HepG2 (cell line): ENCODE measurements at places on chromosomes 3 and 15. TPM values are rescaled to one million over a fixed set of nuclear protein-coding genes. Genes with fewer than 3 reads are reported as not detected.
A peak's percentile ranks its signal among the peaks of the same experiment; 100 is the strongest.

GRCh38 chr3:32843510-32844321 lies 25.9 kb downstream of the TRIM71 start:
- no peaks in the 10 kb centered on the region for H3K27me3 ChIP-seq
- H3K27ac ChIP-seq = peak overlapping the region; percentile 100
- DNase-seq = no peak
- no peaks in the 10 kb centered on the region for H3K36me3 ChIP-seq
- peaks cover 99% of the 10 kb centered on the region for H3K4me1 ChIP-seq
- no peak overlapping the region for H3K4me3 ChIP-seq

- DNase-seq = no peak
- no peaks in the 10 kb centered on the region for H3K27me3 ChIP-seq
- peaks cover 32% of the 10 kb centered on the region for H3K36me3 ChIP-seq
- H3K27ac ChIP-seq = no peak overlapping the region
Measured at GRCh38 chr3:124843506-124844177, 43.5 kb downstream of the ITGB5 start.

GRCh38 chr3:76872999-76873398 lies 166.9 kb upstream of the ROBO2 start:
- no peaks in the 10 kb centered on the region for H3K36me3 ChIP-seq
- H3K27ac ChIP-seq = no peak overlapping the region
- H3K27me3 ChIP-seq = no peaks in the 10 kb centered on the region
- H3K4me3 ChIP-seq = no peak overlapping the region
- H3K4me1 ChIP-seq = peaks cover 24% of the 10 kb centered on the region

- no peak overlapping the region for H3K4me3 ChIP-seq
- no peaks in the 10 kb centered on the region for H3K27me3 ChIP-seq
- H3K27ac ChIP-seq = no peak overlapping the region
- H3K36me3 ChIP-seq = no peaks in the 10 kb centered on the region
- H3K4me1 ChIP-seq = 0 out of 2 replicates have a peak, but pooled peaks cover under 1% of the 10 kb centered on the region
Measured at GRCh38 chr15:56820333-56820732, 87.0 kb upstream of the ZNF280D start.

- H3K4me3 ChIP-seq = no peak overlapping the region
- DNase-seq = no peak
- H3K36me3 ChIP-seq = no peaks in the 10 kb centered on the region
- H3K27me3 ChIP-seq = no peaks in the 10 kb centered on the region
- H3K4me1 ChIP-seq = no peaks in the 10 kb centered on the region
Measured at GRCh38 chr3:79421273-79421672, 346.5 kb downstream of the ROBO1 start.

GRCh38 chr15:47437491-47437890 lies 279.8 kb upstream of the SEMA6D start:
- no peak overlapping the region for H3K4me3 ChIP-seq
- H3K4me1 ChIP-seq = no peaks in the 10 kb centered on the region
- H3K36me3 ChIP-seq = no peaks in the 10 kb centered on the region
- no peak for DNase-seq

GRCh38 chr3:42524751-42525150 lies 22.3 kb downstream of the VIPR1 start:
- peaks cover 10% of the 10 kb centered on the region for H3K4me1 ChIP-seq
- DNase-seq = no peak
- H3K4me3 ChIP-seq = no peak overlapping the region
- no peak overlapping the region for H3K27ac ChIP-seq
- H3K36me3 ChIP-seq = no peaks in the 10 kb centered on the region

- H3K4me3 ChIP-seq = no peak overlapping the region
- H3K4me1 ChIP-seq = peaks cover 9% of the 10 kb centered on the region
- H3K27ac ChIP-seq = no peak overlapping the region
- DNase-seq = no peak
Measured at GRCh38 chr3:189143321-189143720, 28.4 kb upstream of the TPRG1 start.

DNA sequence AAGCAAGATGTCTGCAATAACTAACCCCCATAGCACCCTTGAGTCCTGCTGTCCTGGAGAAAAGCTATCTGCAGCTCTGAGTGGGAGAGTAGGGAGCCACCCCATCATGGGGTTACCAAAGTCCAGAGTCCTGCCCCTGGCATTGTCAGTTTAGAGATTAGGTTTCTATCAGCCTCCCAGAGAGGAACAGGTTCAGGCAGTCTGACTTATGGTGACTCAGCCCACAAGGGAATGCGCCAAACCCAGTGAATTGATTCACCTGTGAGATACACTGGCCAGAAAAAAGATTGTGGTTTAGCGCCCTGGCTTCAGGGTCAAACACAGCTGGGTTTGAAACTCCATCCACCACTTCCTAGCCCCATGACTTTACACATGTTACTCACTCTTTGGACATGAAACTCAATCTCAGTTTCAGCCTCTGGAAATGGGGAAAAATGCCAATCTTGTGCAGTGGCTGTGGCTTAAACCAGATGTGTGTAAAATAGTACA lies 263.6 kb upstream of the HES1 start:
- peaks cover 4% of the 10 kb centered on the region; the same call in 1 of the 3 replicates for H3K27me3 ChIP-seq
- H3K4me1 ChIP-seq = peaks cover 43% of the 10 kb centered on the region
- H3K36me3 ChIP-seq = no peaks in the 10 kb centered on the region
- DNase-seq = peak; percentile 70

- H3K4me1 ChIP-seq = peaks cover 23% of the 10 kb centered on the region
- H3K4me3 ChIP-seq = no peak overlapping the region
- DNase-seq = no peak
- peaks cover 5% of the 10 kb centered on the region; the same call in 1 of the 2 replicates for H3K36me3 ChIP-seq
- H3K27me3 ChIP-seq = no peaks in the 10 kb centered on the region
- no peak overlapping the region for H3K27ac ChIP-seq
Measured at GRCh38 chr3:33061782-33062181, 35.2 kb downstream of the GLB1 start.

GRCh38 chr3:159007331-159007730 lies 205.5 kb downstream of the MFSD1 start:
- no peaks in the 10 kb centered on the region for H3K36me3 ChIP-seq
- no peak overlapping the region for H3K27ac ChIP-seq
- H3K4me1 ChIP-seq = no peaks in the 10 kb centered on the region
- H3K27me3 ChIP-seq = no peaks in the 10 kb centered on the region; the same call in 1 of the 2 replicates
- H3K4me3 ChIP-seq = no peak overlapping the region
- no peak for DNase-seq

DNA sequence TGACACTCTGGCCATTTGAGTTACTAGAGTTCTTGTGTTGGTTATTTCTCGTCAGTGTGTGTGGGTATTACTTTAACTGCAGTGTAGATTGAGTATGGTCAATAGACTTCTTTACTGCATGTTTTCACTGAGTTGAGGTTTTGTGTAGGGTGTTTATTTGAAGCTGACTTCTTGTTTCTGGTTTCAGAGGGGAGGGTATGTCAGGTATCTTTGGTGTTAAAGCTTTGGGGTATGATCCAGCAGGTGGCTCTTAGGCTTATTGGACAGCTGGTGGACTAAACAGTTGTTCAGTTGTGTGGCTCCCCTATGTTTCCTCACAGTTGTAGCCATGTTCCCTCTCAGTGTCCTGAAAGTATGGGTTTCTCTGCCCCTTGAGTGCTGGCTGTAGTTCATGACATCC lies 72.0 kb downstream of the AKAP13 start:
- no peak overlapping the region for H3K4me3 ChIP-seq
- no peaks in the 10 kb centered on the region; the same call in 2 of the 3 replicates for H3K36me3 ChIP-seq
- peaks cover 11% of the 10 kb centered on the region for H3K4me1 ChIP-seq
- H3K27ac ChIP-seq = no peak overlapping the region
- DNase-seq = no peak
- H3K27me3 ChIP-seq = no peaks in the 10 kb centered on the region

DNA sequence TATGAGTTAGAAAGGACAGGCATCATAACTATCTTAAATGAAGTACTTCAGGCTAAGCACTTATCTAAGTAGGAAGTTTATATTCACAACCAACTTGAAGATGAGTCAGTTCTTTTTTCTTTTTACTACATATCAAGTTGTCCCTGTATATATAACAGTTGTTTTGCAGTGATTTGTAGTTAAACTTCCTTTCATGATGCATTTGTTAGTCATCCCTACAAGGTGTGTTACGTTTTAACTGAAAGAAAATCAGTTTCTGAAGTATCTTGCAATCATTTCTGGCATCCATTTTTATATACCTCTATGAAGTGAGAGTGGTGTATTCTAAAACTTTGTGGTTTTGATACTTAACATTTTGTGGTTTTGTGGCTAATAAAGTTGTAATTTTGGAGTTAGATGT lies 46.1 kb downstream of the ZFAND6 start:
- H3K4me1 ChIP-seq = no peaks in the 10 kb centered on the region
- DNase-seq = no peak
- no peak overlapping the region for H3K4me3 ChIP-seq
- H3K27me3 ChIP-seq = no peaks in the 10 kb centered on the region
- no peak overlapping the region for H3K27ac ChIP-seq
- H3K36me3 ChIP-seq = peaks cover 6% of the 10 kb centered on the region; the same call in 1 of the 3 replicates

DNA sequence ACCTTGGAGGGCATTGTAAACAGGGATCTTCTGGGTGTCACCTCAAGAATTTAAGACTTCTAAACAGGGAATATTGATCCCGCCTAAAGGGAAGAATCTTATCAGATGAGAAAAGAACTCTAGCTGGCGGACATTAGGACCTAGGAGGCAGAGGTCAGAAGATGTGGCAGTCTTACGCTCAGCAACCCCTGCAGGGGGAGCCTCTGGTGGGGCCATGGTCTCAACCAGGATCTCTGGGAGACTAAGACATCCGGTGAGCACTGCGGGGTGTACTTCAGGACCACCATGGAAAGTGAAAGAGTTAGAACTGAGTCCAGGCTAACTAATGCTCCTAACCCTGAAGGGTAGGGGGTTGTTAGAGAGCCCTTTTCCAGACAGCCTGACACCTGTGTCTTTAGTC lies 295.2 kb downstream of the VGLL3 start:
- DNase-seq = no peak
- no peak overlapping the region for H3K4me3 ChIP-seq
- H3K36me3 ChIP-seq = no peaks in the 10 kb centered on the region
- no peaks in the 10 kb centered on the region for H3K4me1 ChIP-seq
- no peak overlapping the region for H3K27ac ChIP-seq

- DNase-seq = no peak
- H3K4me3 ChIP-seq = no peak overlapping the region
- no peaks in the 10 kb centered on the region for H3K27me3 ChIP-seq
- H3K36me3 ChIP-seq = no peaks in the 10 kb centered on the region
- no peak overlapping the region for H3K27ac ChIP-seq
Measured at GRCh38 chr3:141272906-141273662, 41.5 kb downstream of the PXYLP1 start.

DNA sequence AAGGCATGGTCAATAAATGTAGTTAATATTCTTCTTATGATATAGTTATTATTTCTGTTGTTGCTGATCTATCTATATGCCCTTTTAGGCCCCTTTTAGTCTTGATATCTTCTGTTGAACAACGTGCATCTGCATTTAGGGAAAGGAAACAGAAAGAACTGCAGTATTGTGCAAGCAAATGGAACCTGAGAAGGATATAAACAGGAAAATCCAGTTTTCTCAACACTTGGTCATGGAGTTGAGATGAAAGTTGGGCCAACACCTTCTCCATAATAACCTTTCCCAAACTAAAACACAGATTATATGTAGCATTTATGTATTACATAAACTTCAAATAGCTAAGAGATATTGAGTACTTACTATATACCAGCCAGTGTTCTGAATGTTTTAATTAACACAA lies 179.7 kb downstream of the ADAMTS9 start:
- no peak for DNase-seq
- H3K27me3 ChIP-seq = peaks cover 34% of the 10 kb centered on the region

DNA sequence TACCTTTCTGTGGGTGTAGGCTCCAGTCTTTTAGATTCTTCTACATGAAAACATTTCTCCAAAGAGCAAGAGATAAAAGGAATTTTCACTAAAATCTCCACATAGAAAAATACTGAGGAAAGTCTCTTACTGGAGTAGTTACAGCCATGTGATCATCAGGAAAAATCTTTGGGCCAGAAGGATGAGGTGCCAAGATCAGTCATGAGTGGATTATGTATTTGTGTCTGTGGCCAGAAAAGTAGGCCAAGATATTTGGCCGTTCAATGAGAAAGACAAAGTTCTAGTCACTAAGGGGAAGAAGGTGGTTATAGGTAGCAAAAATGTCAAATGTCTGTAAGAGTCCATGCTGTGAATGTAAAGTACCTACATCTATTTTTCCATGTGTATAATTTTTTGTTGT lies 339.3 kb downstream of the NSUN3 start:
- no peaks in the 10 kb centered on the region for H3K27me3 ChIP-seq
- no peaks in the 10 kb centered on the region for H3K36me3 ChIP-seq
- H3K4me3 ChIP-seq = no peak overlapping the region
- no peak overlapping the region for H3K27ac ChIP-seq
- no peaks in the 10 kb centered on the region for H3K4me1 ChIP-seq

GRCh38 chr15:100115711-100116090 lies 226.1 kb downstream of the ADAMTS17 start:
- H3K4me1 ChIP-seq = peaks cover 14% of the 10 kb centered on the region; the same call in 1 of the 2 replicates
- DNase-seq = no peak
- H3K4me3 ChIP-seq = no peak overlapping the region
- H3K27me3 ChIP-seq = no peaks in the 10 kb centered on the region
- H3K27ac ChIP-seq = no peak overlapping the region
- no peaks in the 10 kb centered on the region for H3K36me3 ChIP-seq

DNA sequence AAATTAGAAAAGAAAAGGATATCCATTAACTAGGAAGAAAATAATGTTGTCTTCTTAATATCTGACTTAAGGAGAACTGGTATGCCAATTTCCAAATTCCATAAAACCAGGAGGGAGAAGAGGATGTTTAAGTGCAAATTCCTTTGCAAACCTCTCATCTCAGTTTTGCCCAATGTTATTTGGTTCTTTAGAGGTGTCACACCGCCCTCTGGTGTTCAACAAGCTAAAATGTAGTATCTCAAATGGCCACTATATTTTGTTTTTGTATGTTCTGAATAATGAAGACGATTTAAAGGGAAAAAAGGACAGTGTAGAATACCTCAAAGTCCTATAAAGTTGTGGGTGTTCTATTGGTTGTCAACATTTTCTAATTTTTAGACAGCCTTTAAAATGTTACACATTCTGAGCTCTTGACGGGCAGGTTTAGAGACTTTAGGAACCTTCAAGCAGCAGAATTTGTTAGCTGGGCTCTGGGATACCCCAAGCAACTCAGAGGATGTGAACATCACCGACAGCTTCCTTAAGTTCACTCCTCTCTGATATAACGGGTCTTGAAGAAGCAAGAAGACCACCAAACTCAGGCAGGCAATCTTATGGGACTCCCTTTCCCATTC lies 458.3 kb downstream of the MFSD1 start:
- no peaks in the 10 kb centered on the region for H3K27me3 ChIP-seq
- no peak overlapping the region for H3K27ac ChIP-seq
- no peak overlapping the region for H3K4me3 ChIP-seq
- no peaks in the 10 kb centered on the region for H3K4me1 ChIP-seq
- no peaks in the 10 kb centered on the region for H3K36me3 ChIP-seq

DNA sequence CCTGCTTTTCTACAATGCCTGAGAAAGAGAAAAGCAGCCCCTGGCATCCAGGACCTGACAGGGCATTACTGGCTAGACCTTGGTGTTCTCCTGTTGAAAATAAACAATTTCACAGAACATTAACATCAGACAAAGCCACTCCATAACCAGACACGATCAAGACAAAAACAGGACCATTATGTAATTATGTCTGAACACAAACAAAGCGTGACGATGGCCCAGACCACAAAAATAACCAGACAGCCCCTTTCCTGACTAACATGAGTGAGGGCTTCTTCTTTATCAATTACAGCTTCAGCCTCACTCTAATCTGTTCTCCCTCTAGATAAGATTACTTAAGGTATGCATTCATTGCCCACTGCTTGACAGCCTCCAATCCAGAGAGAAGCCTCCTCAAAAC lies 172.7 kb upstream of the LMCD1 start:
- H3K27ac ChIP-seq = no peak overlapping the region
- H3K27me3 ChIP-seq = no peaks in the 10 kb centered on the region
- H3K36me3 ChIP-seq = no peaks in the 10 kb centered on the region
- H3K4me3 ChIP-seq = no peak overlapping the region
- H3K4me1 ChIP-seq = no peaks in the 10 kb centered on the region
- DNase-seq = no peak

The TMEM207 gene
- total RNA-seq = not detected in 2 replicates

The LYZL4 gene
- not detected in 2 replicates for total RNA-seq

The CPA3 gene
- not detected in 2 replicates for total RNA-seq

The MYO1E gene
- total RNA-seq = 25.1 and 38.5 TPM in 2 replicates

The ST3GAL6 gene
- total RNA-seq = 16.3 and 23.2 TPM in 2 replicates
